ENCODE measurements at places on chromosomes 11 and 22.

DNA sequence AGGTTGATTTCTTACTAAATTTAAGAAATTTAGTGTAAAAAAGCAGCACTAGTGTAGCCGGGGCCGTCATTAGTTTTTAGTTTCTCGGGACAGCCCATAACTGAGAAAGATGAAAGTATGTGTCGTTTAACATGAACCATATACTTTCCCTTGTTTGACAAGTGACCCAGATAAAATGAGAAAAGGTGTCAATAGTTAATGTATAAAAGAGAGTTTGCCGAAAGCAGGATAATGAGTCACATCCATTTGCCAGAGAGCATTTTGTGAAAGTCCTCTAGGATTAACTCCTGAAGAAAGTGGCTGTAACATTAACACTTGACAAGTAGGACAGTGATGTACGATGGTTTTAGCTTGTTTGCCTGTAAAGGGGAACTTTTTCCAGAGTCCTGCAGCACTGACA lies 13.5 kb downstream of the OR52K1 start:
- DNase-seq, result no peak

GRCh38 chr22:29484642-29485041 lies 4.6 kb downstream of the NEFH start:
- no peak for DNase-seq

GRCh38 chr11:12150831-12151382 lies 40.5 kb downstream of the MICAL2 start:
- no peak for DNase-seq

DNA sequence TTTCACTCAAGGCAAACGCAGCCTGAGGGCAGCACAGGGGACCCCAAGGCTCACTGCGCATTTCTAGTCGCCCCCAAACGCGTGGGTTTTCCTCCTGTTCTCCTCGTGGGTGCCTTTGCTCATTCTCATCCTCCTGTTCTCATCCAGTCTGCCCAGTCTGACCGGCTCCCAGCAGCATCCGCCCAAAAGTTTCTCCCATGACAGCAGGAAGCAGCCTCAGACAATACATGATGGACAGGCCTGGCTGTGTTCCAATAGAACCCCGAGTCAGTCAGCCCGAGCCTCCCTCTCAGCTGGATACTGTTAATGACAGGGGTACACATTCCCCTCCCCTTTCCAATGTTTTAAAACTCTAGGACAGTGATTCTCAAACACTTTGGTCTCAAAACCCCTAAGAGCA lies 22.5 kb upstream of the KRTAP5-7 start:
- no peak for DNase-seq

DNA sequence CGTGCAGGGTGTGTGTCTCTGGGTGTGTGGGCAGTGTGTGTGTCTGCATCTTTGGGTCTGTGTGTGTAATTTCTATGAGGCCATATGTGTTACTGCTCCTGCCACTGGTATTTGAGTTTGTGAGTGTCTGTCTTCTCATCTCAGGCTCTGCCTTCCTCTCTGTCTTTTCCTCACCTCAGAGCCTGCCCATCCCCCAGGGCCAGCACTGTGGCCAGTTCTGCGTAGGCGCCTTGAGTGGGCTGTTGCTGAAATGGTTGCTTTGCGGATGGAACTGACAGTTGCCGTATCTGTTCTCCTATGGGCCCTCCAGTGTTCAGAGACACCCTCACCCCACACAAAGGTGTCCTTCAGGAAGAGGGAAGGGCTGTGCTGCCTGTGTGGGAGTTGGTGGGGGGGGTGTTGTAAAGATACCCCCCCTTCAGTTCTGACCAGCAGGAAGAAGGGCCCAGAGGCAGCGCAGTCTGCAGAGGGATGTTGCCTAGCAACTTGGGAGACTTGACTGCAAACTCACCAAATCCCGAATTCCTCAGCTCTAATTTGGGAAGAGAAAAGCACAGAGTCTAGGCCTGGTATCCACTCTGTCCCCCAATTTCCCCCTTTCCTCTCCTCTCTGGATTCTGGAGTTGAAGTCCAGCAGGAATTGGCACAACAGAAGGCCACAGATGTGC lies 2.0 kb upstream of the NRGN start:
- DNase-seq, result no peak

DNA sequence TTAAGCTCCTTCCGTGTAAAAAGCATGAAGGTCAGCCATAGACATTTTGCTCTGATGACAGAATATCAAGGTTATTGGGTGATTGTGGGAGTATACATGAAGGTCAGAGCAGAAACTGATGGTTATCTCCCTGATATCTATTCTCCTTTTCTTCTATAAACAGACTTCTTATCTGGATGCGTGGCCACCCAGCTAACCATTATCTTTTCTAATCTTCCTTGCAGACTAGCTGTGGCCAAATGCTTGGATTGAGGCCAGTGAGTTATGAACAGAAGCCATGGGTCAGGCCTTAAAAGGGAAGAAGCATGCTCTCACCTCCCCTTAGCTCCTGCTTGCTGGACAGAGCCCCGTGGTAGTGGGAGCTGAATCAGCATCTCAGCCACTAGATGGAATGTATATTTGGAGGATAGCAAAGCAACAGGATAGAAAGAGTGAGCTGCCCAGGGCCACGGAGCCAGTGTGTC lies 31.3 kb upstream of the LRRC55 start:
- DNase-seq, result no peak

- DNase-seq, result no peak
Observed at GRCh38 chr11:124623861-124624525, 1.3 kb downstream of the TBRG1 start.

DNA sequence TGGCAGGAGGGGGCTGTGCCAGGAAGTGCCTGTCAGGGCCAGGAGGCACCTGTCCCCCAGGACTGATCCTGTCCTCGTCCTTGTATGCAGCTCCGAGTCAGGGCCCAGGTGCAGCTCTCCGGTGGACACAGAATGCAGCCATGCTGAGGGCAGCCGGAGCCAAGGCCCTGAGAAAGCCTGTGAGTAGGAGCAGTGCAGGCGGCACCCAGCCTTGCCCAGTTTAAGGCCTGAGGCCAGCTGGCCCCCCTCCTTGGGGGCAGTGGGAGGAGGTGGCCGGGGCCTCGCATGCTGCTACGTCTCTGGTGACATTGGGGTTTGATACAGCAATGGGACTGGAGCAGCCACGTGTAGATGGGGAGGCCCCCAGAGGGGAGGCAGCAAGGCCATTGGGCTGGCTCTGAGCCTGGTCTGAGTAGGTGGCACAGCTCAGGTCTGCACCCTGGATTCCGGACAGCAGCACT lies 34.9 kb downstream of the SBF1 start:
- no peak for DNase-seq

DNA sequence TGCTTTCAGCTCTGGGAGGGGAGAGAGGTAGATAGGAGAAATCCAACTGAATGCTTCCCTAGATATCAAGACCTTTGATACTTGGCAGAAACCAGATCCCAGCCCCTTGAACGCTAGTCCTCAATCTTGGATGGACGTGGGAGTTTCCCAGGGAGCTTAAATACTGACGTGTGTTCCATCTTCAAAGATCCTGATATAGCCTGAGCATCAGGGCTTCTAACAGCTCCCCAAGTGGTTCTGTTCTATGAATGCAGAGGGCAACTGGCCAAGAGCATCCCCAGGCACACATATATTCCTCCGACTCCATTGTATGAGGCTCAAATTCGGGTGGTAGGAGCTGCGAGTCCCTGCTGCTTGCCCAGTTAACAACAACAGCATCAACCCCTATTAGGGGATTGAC lies 8.7 kb upstream of the ACCS start:
- no peak for DNase-seq

DNA sequence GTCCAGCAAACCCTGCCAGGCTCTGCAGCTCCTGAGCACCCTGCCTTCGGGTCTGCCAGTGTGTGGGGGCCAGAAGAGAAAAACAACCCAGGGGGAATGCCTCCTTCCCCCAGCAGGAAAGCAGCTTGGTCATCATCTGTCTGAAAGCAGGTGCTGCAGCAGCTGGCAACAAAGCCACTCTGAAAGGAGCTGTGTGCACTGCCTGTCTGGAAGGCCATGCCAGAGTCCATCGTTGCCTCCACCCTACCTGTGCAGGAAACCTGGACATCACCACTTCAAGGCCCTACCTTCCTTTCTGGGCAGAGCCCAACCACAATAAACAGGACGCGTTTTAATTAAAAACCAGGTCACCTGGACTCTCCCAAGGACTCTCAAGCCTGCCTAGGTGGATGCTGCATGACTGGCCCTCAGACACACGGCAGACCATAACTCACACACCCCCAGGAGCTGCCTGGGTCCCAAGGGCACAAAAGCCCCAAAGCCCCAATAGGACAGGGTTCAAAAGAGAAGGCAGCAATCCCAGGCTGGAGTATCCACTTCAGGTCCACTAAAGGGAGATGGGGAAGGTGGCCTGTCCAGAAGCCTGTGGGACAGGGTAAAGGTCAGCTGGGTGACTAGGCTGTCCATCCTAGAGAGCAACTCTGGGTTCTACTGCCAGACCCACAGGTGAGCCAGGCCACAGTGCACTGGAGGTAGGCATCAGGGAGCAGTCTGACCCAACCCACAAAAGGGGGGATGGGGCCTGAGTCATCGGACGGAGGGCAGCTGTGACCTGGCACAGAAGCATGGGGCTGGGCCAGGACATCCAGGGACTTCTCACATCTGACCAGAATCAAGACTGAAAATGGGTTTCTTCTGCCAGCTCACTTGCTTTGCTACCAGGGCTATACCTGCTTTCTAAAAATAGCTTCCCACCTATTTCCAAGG lies 6.1 kb downstream of the GNB1L start:
- peak; percentile 21 for DNase-seq

DNA sequence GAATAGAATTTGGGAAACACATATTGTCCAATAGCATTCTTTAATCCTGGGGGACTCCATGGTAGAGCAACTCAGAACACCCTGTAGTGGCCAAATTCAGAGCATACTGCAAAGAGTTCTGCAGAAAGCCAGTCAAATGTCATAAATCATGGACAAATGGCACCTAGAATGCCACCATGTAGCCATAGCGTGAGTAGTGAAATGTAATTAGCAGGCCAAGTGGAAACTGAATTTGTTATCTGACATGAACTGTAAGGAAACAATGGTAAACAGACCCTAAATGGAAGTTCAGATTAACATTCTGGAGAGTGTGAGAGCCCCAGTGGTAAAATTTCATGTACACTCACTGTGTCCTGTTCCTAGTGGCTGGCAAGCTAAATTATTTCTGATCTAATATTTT lies 7.0 kb upstream of the PRSS23 start:
- no peak for DNase-seq

- DNase-seq, result no peak
Observed at GRCh38 chr11:12725055-12725862, 51.0 kb downstream of the TEAD1 start.

DNA sequence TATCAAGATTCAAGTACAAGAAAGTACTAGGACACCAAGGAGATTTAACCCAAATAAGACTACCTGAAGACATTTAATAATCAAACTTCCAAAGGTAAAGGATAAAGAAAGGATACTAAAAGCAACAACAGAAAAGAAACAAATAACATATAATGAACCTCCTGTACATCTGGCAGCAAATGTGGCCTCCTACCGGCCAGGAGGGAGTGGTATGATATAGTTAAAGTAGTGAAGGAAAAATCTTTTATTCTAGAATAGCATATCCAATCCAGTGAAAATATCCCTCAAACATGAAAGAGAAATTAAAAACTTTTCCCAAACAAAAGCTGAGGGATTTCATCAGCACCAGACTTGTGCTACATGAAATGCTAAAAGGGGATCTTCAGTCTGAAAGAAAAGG lies 104.7 kb upstream of the GUCY1A2 start:
- DNase-seq, result no peak

- no peak for DNase-seq
Observed at GRCh38 chr11:121892131-121892681, 223.8 kb downstream of the BLID start.
